ENCODE measurements at places on chromosomes 16 and 17.

GRCh38 chr17:11779892-11780291 lies 181.6 kb downstream of the DNAH9 start:
- no peak for DNase-seq

GRCh38 chr16:85157813-85158742 lies 45.8 kb upstream of the CIBAR2 start:
- no peak for DNase-seq

- no peak for DNase-seq
These were observed 100.3 kb downstream of the ZFHX3 start for GRCh38 chr16:72947379-72948237.

DNA sequence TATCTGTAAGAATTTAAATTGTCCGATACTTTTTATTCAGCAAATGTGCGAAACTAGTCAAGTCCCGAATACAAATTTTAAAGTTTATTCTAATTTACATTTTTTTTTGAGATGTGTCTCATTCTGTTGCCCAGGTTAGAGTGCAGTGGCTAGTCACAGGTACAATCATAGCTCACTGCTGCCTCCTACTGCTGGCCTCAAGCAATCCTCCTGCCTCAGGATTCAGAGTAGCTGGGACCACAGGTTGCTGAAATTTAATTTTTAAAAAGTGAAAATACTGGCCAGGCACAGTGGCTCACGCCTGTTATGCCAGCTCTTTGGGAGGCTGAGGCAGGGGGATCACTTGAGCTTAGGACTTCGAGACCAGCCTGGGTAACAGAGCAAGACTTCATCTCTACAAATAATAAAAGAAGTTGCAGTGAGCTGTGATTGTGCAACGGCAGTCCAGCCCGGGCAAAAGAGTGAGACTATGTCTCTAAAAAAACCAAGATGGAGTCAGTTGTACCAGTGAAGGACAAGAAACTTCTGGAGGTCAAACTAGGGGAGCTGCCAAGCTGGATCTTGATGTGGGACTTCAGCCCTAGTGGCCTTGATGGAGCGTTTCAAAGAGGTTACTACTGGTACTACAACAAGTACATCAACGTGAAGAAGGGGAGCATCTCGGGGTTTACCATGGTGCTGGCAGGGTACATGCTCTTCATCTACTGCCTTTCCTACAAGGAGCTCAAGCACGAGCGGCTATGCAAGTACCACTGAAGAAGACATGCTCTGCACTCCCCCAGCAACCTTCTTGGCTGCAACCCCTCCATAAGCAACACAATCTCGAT lies 5.6 kb downstream of the POLG2 start:
- no peak for DNase-seq

DNA sequence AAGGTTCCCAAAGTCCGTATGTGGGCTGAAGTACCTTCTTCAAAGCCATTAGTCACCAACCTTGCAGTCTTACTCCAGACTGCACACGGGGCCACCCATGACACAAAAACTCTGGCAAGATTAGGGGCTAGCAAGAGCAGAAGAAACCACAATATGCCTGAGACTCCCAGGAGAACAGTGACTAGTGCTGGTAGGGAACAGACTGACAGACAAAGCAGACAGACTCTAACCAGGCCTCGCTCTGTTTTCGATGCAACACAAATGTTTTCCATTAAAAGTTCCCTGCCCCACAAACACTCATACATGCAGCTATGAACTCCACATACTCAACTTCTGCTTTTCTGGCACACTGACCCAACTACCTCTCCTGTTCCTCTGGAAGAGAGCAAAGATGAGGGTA lies 102.2 kb downstream of the HIC1 start:
- no peak for DNase-seq

DNA sequence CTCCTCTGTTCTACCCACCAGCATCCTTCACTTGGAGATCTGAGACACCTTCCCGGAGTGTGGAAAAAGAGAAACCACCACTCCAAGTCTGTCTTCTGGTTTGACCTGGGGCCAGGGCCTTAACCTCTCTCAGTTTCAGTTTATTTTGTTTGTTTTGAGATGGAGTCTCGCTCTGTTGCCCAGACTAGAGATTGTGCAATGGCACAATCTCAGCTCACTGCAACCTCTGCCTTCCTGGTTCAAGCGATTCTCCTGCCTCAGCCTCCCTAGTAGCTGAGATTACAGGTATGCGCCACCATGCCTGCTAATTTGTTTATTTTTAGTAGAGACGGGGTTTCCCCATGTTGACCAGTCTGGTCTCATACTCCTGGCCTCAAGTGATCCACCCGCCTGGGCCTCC lies 271.1 kb upstream of the TNRC6C start:
- DNase-seq, result no peak

DNA sequence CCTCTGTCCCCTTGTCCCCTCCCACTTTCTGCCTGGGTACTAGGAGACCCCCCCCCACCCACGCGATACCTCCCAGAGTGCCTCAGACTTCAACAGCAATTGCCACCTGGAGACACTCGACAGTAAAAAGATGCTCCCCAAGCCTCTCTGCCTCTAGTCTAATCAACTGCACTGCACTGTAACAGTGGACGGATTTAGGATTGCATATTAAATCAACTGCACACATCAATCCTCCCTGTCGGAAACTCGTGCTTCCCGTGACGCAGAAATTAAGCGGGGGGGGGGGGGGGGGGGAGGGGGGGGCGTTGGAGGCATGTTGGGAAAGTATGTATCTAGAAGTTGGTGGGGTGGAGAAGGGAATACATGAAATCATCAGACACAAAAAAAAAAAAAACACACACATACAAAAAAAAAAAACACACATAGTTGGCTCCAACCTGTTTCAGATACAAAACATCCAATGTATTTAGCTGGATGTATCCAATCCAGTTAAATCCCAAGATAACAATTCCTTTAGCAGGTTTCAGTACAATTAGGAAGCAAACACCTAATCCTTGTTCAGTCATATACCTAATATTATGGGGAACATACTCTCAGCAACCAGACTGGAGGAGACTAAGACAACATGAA lies 29.7 kb downstream of the FAM222B start:
- DNase-seq, result no peak

- DNase-seq, result no peak
These were observed 26.5 kb upstream of the CIITA start for GRCh38 chr16:10850478-10850850.

DNA sequence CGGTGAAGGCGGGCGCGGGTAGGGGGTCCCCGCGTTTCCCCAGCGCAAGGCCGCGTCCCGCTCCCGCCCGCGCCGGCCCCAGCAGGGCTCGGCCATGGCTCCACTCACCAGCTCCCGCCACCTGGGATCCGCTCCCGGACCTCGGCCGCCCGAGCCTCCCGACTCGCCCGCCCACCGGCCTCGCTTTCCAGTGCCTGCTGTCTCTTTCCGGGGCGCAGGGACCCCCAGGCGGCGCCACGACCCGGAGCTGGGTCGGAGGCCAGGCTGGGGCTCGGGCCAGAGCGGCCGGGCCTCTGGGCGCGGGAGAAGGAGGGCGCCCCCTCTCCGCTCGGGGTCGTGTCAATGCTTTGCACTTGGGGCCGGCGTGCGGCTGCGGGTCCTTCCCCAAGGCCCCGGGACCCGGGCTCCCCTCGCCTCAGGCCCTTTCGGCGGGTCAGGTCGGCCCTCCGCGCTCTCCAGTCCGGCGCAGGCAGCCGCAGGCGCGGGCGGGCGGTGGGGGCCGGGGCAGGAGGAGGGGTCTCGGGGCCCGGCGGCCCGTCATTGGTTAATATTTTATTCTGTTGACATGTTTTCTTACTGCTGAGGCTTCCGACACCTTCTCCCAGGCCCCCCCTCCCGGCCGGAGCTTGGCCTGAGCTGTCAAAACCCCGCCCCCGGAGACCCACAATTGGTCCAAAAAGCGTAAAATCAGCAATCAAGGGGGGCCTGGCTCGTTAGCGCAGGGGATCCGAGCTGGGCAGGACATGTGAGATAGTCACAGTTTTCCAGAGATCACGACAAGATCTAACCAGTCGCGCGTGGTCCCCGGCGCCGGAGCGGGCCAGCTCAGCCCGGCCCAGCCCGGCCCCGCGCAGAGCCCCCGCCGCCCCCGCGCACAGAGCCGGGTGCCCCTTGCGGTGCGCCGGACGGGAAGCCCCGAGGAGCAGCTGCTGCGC lies at the start of gene TBX2:
TSS of gene TBX2 (plus strand) at position 713 of the 935 bp plus-strand sequence. CDS start 334 bp downstream, outside the sequence.
- no peak for DNase-seq

DNA sequence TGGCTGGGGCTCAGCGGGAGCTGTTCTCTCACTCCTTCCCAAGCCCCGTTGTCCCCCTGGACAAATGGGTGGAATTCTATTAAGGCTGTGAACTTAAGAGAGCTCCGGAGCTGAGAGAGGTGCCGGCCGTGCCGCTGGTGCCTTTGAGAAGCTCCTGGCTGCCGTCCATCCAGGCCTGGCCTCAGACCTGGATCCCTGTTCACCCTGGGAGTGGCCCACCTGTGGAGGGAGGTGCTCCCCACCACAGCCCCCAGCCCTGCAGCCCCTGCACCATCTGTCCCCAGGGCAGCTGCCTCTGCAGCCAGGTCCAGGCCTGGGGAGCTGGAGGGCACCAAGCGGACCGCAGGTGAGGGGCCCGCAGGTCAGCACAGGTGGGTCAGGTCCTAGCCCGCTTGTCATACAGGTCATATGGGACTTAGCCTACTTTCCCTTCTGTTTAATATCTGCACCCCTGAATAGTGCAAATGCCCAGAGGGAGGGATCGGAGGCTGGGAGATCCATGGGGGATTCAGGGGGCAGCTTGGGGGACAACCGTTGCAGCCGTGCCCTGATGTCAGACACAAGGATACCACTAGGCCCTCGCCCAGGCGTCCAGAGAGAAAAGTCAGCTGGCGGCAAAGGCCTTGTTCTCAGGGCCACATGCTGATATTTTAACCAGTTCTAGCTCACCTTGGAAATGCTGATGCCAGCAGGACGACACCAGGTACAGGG lies 15.2 kb upstream of the METRNL start:
- peak; percentile 62 for DNase-seq

All from type B pancreatic cell (in vitro differentiated cells).